ENCODE measurements at places on chromosomes 5 and 9. TPM values are rescaled to one million over a fixed set of nuclear protein-coding genes. Genes with fewer than 3 reads are reported as not detected.

GRCh38 chr5:134489227-134489944, 36.1 kb upstream of the JADE2 start:
- H3K27ac ChIP-seq, result no peak overlapping the region
- H3K36me3 ChIP-seq, result no peaks in the 10 kb centered on the region
- peaks cover 2% of the 10 kb centered on the region for H3K27me3 ChIP-seq
- H3K4me3 ChIP-seq, result no peak overlapping the region

DNA sequence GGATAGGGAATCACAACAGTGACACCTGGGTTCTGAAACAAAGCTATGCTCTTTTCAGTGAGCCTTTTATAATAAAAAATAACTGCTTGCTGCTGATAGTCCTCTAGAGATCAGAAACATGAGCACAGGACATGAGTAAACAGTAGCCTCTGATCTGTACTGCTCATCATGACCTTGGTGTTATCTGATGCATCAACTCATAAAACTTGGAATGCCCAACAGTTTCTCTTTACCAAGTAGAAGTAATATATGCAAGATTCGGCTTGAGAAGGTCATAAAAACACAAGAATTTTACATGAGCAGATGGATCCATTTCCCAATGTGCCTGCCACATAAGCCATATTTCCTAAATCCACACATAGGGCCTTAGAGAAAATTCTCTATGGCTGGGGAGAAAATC, 318.3 kb upstream of the GRAMD2B start:
- no peak overlapping the region for H3K27ac ChIP-seq
- H3K27me3 ChIP-seq, result no peaks in the 10 kb centered on the region
- DNase-seq, result no peak
- H3K36me3 ChIP-seq, result no peaks in the 10 kb centered on the region

DNA sequence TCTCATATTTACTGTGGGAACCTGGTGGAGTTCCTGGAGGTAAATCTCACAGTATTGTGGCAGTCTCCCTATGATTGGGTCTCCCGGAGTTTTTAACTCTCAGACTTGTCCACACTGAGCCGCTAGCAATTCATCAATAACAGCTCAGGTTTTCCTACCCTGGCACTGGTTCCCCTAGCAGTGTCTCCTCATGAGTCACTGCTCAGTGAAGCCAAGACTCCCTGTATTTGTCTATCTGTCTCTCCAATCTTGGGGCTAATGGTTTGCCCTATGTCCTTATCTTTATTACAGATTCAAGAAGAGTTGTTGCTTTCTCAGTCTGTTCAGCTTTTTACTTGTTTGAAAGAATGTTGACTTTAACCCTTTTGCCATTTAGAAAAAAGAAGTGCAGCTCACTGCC, 176.7 kb upstream of the FGF10 start:
- DNase-seq, result no peak
- no peaks in the 10 kb centered on the region for H3K4me1 ChIP-seq
- H3K4me3 ChIP-seq, result no peak overlapping the region
- H3K36me3 ChIP-seq, result no peaks in the 10 kb centered on the region
- no peak overlapping the region for H3K27ac ChIP-seq

GRCh38 chr9:70403166-70403565, 11.3 kb downstream of the KLF9 start:
- H3K36me3 ChIP-seq, result no peaks in the 10 kb centered on the region
- peaks cover 54% of the 10 kb centered on the region for H3K4me1 ChIP-seq
- H3K27ac ChIP-seq, result no peak overlapping the region
- no peaks in the 10 kb centered on the region for H3K27me3 ChIP-seq

Gene PHF24
- not detected for total RNA-seq

Gene TMEM252
- not detected for total RNA-seq

- no peak overlapping the region for H3K27ac ChIP-seq
- no peaks in the 10 kb centered on the region for H3K36me3 ChIP-seq
- H3K4me3 ChIP-seq, result no peak overlapping the region
- no peaks in the 10 kb centered on the region for H3K4me1 ChIP-seq
- no peaks in the 10 kb centered on the region for H3K27me3 ChIP-seq
Observed at GRCh38 chr9:108850293-108850897, 5.4 kb downstream of the ACTL7B start.

DNA sequence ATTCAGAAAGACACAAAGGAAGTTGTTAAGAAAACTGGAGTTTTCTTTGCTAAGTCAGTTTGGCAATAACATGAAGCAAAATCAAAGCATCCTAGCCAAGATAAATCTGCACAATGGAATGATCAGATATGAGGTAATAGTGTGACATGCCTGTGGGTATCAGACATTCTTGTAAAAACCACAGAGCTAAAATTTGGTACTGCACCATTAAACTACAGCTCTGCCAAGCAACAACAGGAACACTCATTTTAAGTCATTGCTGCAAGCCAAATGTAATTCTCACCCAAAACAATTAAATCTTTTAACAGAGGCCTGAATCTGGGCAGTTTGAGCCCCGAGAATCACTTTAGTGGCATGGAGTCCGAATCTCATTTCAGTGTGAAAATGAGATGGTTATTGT, 96.6 kb downstream of the VCAN start:
- DNase-seq, result no peak
- H3K36me3 ChIP-seq, result no peaks in the 10 kb centered on the region
- H3K4me3 ChIP-seq, result no peak overlapping the region
- H3K27me3 ChIP-seq, result peaks cover 13% of the 10 kb centered on the region
- H3K4me1 ChIP-seq, result peaks cover 5% of the 10 kb centered on the region

GRCh38 chr5:16345454-16345853, 120.1 kb downstream of the ZNF622 start:
- no peaks in the 10 kb centered on the region for H3K4me1 ChIP-seq
- H3K27ac ChIP-seq, result no peak overlapping the region
- DNase-seq, result no peak
- no peaks in the 10 kb centered on the region for H3K36me3 ChIP-seq

GRCh38 chr5:112004867-112005622, 248.1 kb upstream of the NREP start:
- H3K4me3 ChIP-seq, result no peak overlapping the region
- H3K4me1 ChIP-seq, result no peaks in the 10 kb centered on the region

- H3K27ac ChIP-seq, result peak overlapping the region; percentile 35
- DNase-seq, result no peak
- H3K27me3 ChIP-seq, result no peaks in the 10 kb centered on the region
- peaks cover 49% of the 10 kb centered on the region for H3K36me3 ChIP-seq
Observed at GRCh38 chr5:157486221-157486681, 26.2 kb downstream of the NIPAL4 start.

DNA sequence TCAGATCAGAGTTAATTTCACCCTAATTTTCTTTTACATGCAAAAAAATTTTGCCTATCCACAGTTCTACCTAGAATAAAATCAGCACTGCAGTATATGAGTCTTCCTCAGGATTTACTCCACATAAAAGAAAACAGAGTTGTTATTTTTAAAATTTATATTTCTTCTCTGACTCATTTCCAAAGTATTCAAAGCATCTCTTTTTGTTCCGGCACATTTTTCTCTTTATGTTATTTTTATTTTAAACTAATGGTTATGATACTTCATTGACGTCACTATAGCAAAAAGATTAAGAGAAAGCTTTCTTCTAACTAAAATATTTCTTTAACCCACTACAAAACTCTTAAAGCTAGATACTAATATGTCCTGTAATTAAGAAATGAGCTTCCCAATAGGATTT, 590.4 kb downstream of the PRELID2 start:
- no peaks in the 10 kb centered on the region for H3K36me3 ChIP-seq
- no peaks in the 10 kb centered on the region for H3K27me3 ChIP-seq
- no peaks in the 10 kb centered on the region for H3K4me1 ChIP-seq
- H3K4me3 ChIP-seq, result no peak overlapping the region

Gene GKAP1
- total RNA-seq, result 5.9 TPM

GRCh38 chr9:70829591-70830265, 291.7 kb downstream of the TRPM3 start:
- H3K27me3 ChIP-seq, result peaks cover 4% of the 10 kb centered on the region
- H3K4me3 ChIP-seq, result no peak overlapping the region

- H3K27me3 ChIP-seq, result no peaks in the 10 kb centered on the region
- no peak for DNase-seq
- no peak overlapping the region for H3K27ac ChIP-seq
- no peaks in the 10 kb centered on the region for H3K36me3 ChIP-seq
- no peak overlapping the region for H3K4me3 ChIP-seq
- no peaks in the 10 kb centered on the region for H3K4me1 ChIP-seq
Observed at GRCh38 chr9:6367128-6367890, 39.1 kb downstream of the TPD52L3 start.

DNA sequence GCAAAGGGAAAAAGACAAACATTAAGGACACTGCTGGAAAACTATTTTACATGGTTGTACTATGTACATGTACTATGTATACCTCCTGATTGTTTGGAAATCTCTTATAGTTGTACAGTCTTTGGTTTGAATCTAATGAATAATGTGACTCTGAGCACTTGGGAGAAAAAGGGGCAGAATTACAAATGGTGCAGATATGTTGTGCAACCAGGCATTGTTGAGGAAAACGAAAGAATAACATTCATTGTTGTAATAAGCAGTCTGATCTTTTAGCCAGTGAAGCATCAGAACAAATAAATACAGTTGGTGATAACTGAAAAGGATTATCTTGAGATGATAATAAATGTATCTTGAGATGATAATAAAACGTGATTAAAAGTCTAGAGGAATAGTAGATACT, 87.2 kb downstream of the CSNK1G3 start:
- no peak overlapping the region for H3K27ac ChIP-seq
- H3K36me3 ChIP-seq, result peaks cover 14% of the 10 kb centered on the region
- no peaks in the 10 kb centered on the region for H3K27me3 ChIP-seq
- H3K4me3 ChIP-seq, result no peak overlapping the region
- DNase-seq, result no peak

DNA sequence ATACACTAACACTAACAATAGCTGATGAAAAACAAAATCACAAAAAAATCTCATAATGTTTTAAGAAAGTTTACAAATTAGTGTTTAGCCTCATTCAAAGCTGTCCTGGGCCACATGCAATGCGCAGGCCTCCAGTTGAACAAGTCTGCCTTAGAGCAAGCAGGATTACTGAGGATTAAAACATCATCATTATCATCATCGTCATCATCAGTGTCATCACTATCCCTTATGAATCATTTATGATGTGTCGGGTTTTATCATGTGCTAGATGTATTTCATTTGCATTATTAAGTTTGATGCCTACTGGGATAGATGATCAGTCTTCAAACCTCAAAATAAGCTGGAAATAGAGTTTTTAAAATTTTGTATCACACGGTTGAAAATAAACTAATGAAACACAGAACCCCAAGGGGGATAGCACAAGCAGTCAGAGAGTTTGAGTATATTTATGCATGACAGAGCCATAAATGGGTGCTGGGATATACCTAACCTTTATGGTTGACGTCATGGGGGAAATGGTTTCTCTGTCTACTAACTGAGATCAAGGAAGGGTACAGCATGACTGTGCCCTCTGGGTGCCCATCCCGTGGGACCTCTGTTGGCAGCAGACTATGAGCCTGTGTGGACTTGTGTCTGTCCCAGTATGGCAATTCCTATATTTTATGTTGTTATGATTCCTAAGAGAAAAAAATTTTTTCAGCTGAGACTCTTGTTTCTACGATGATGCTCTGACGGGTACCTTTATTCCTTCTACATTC, 150.3 kb upstream of the ADRA1B start:
- H3K4me3 ChIP-seq, result no peak overlapping the region
- no peak overlapping the region for H3K27ac ChIP-seq
- H3K27me3 ChIP-seq, result peaks cover 28% of the 10 kb centered on the region
- no peak for DNase-seq

- no peak for DNase-seq
- H3K27ac ChIP-seq, result no peak overlapping the region
- no peaks in the 10 kb centered on the region for H3K36me3 ChIP-seq
Observed at GRCh38 chr9:114100536-114100935, 1.4 kb upstream of the KIF12 start.

Gene CENPP
- 19.6 TPM for total RNA-seq

GRCh38 chr5:135271533-135272310, 127.3 kb downstream of the MACROH2A1 start:
- no peak for DNase-seq
- no peaks in the 10 kb centered on the region for H3K4me1 ChIP-seq
- H3K4me3 ChIP-seq, result no peak overlapping the region
- no peak overlapping the region for H3K27ac ChIP-seq

Gene CACFD1
- 2.3 TPM for total RNA-seq

- H3K27me3 ChIP-seq, result no peaks in the 10 kb centered on the region
- H3K4me3 ChIP-seq, result peak overlapping the region; percentile 15
- H3K36me3 ChIP-seq, result peaks cover 49% of the 10 kb centered on the region
- peak overlapping the region; percentile 68 for H3K27ac ChIP-seq
Observed at GRCh38 chr5:172118891-172119290, 69.1 kb downstream of the STK10 start.

- H3K36me3 ChIP-seq, result no peaks in the 10 kb centered on the region
- no peak for DNase-seq
- H3K4me1 ChIP-seq, result peaks cover under 1% of the 10 kb centered on the region
- H3K27ac ChIP-seq, result no peak overlapping the region
- H3K27me3 ChIP-seq, result peaks cover 10% of the 10 kb centered on the region
- no peak overlapping the region for H3K4me3 ChIP-seq
Observed at GRCh38 chr9:96626912-96627311, 7.3 kb upstream of the CDC14B start.

Gene HAUS6
- total RNA-seq, result 23.9 TPM

DNA sequence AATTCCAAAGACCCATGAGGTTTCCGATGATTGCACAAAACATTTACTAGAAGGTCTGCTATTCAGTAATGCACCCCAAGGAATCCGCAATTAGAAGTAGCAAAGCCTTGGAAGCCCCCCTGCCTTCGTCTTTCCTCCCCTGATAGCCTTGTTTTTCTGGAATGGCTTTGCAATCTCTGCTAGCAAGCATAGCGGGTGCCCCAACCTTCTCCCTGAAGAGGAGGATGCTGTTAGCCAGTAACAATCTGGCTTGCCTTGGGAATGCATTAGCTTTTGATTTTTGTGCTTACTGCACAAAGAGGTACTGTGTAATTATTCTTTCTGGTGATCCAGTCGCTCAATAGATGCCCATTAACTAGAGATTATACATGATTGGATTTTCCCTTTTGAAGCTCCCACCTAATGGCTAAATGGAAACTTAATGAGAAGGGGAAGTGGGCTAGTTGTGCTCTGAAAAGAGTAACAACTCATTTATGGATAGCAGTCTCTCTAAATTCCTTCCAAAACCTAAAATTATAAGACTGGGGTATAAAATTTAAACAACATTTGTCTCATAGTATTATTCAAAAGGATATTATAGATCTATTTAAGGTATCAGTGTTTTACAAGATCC, 91.6 kb downstream of the FBXW11 start:
- H3K4me1 ChIP-seq, result peaks cover 23% of the 10 kb centered on the region
- no peak for DNase-seq
- H3K36me3 ChIP-seq, result peaks cover 3% of the 10 kb centered on the region
- no peak overlapping the region for H3K27ac ChIP-seq
- no peak overlapping the region for H3K4me3 ChIP-seq

- no peak for DNase-seq
- H3K27ac ChIP-seq, result no peak overlapping the region
- H3K27me3 ChIP-seq, result peaks cover 30% of the 10 kb centered on the region
- H3K4me1 ChIP-seq, result no peaks in the 10 kb centered on the region
- H3K36me3 ChIP-seq, result no peaks in the 10 kb centered on the region
- H3K4me3 ChIP-seq, result no peak overlapping the region
Observed at GRCh38 chr5:154575546-154576428, 97.8 kb upstream of the HAND1 start.

Measured in activated naive CD8-positive, alpha-beta T cell treated with anti-CD3 and anti-CD28 coated beads, Interleukin-2, amount 10 ng/mL, durations not matched to agents 7 days and 5 days (primary cell).